Stimulated activated CD8-positive, alpha-beta memory T cell treated with anti-CD3 and anti-CD28 coated beads, Interleukin-7, amount 100 ng/mL, for 1 hour (primary cell): ENCODE measurements at places on chromosomes 1 and 21.
A peak's percentile ranks its signal among the peaks of the same experiment; 100 is the strongest.

DNA sequence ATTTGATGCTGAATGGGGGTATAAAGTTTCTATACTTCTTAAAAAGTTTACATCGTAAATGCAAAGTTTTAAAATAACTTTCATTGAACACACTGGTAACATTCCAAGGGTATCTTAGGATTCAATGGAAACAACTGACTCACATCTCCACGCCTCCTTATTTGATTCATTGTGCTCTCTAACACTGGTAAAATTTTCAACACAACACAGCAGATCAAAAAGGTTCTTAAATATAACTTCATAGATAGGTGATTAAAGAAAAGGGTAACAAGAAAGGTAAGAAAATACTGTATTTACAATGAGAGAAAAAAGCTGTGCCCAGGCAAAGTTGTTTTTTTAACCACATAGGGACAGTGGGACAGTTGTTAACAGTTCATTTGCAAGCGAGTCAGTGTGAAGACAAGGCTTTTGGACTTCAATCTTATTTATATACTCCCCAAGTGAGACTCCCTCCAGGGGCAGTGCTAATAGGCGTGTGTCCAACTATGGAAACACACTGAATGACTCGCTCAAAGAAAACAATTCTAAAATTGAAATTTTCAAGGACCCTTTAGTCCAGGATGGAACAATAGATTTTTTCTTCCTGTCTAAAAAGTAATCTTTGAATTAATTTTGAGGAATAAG, 140.5 kb downstream of the TIAM1 start:
- no peak for DNase-seq

- no peak for DNase-seq
Measured at GRCh38 chr21:35405981-35406380, 356.9 kb upstream of the RUNX1 start.

- DNase-seq = no peak
Measured at GRCh38 chr1:230682882-230683610, 30.9 kb downstream of the AGT start.

DNA sequence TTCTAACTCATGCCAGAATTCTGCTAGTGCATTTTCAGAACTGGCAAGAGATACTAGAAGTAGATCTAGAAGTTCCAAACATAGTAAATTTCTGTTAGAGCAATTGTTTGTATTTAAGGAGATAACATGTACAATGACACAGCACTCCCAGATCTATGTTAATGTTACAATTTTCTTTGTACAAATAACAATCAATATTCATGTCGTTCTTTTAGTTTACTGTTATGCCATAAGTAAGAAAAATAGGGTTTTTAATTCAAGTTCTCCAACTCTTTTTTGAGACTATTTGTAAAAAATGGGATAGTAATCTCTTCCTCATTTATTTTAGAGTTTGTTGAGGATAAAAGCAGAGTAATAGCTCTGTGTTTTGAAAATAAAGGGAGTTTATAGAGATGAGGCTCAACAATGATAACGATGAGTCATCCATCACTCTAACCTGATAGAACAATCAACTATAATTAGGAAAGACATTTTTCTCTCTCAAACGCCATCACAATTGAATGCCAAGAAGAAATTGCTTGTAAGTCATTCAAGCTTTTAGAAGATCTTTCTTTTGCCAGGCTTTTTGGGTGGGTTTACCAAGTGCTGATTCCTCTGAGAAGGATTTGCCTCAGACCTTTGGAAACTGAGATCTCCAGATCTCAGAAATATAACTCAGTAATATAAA, 638 bp downstream of the CD84 start:
- DNase-seq = no peak

DNA sequence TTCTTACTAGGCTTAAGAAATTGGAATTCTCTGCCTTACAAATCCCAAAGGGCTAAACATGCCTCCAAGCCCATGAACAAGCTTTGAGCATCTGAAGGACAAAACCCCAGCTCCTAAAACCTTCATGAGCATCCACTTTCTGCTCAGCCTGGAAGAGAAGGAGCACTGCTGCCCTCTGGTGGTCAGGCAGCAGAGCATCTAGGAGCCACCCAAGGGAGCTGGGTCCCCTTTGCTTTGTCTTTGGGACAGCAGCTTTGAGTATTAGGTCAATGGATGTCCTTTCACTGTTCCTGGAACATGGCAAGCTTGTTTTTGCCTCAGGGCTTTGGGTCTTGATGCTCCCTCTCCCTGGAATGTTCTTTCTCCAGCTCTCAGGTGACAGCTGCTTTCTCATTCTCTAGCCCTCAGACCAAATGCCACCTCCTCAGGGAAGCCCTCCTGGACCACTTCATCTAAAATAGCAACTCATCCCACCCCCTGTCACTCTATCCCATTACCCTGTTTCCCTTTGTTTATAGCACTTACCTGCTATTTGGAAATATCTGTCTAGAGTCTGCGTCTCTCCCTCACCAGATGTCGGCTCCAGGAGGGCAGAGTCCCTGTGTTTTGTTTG, 25.7 kb downstream of the RAB7B start:
- peak; percentile 42 for DNase-seq
